ENCODE measurements at places on chromosomes 5 and 9.

DNA sequence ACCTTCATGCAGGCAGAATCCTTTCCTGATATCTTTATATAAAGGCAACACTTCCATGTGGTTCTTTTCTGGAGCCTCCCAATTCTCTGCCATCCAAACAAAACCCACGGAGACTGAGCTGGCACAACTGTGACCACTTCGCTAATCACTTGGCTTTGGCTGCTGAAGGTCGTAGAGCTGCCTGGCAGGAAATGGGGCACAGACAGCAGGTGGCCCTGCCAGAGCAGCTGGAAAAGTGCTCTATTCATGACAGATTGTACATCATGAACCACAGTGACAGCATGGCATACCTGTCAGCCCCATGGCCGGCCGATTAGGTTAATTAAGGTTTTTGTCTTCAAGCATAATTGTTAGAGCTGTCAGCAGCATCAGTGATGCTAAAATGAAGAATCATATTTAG lies 141.9 kb upstream of the ANKRD55 start:
- no peaks in the 10 kb centered on the region for H3K27me3 ChIP-seq
- H3K36me3 ChIP-seq = no peaks in the 10 kb centered on the region
- no peak overlapping the region for H3K27ac ChIP-seq
- no peaks in the 10 kb centered on the region for H3K4me1 ChIP-seq

GRCh38 chr9:96116275-96117064 lies 185.5 kb downstream of the HSD17B3 start:
- H3K4me3 ChIP-seq = no peak overlapping the region
- no peaks in the 10 kb centered on the region for H3K4me1 ChIP-seq
- no peak overlapping the region for H3K27ac ChIP-seq
- H3K27me3 ChIP-seq = peaks cover 7% of the 10 kb centered on the region

DNA sequence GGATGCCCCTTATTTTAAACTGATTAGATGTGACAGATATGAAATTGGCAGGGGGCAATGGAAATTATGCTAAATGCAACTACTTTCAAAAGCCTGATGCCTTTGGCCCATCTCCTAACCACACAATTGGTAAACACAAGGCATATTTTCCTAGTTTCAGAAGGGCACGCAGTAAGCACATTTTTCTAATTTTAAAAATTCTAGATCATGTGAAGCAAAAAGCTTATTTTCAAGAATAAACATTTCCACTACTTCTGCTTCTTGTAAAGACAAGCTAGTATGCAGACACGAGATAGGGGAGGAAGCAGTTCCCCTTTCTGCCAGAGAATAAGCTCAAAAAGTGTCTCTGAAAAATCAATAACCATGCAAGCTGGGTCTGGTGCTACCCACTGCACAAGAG lies 67.7 kb downstream of the ABCA1 start:
- H3K4me3 ChIP-seq = no peak overlapping the region
- no peak for DNase-seq
- no peaks in the 10 kb centered on the region for H3K27me3 ChIP-seq

- peak; percentile 72 for DNase-seq
- H3K4me3 ChIP-seq = no peak overlapping the region
- no peaks in the 10 kb centered on the region for H3K4me1 ChIP-seq
- H3K27ac ChIP-seq = no peak overlapping the region
- no peaks in the 10 kb centered on the region for H3K36me3 ChIP-seq
Measured at GRCh38 chr9:32579706-32580331, 6.9 kb upstream of the NDUFB6 start.

- H3K27ac ChIP-seq = no peak overlapping the region
- H3K36me3 ChIP-seq = no peaks in the 10 kb centered on the region
- no peaks in the 10 kb centered on the region for H3K27me3 ChIP-seq
- no peak for DNase-seq
- H3K4me1 ChIP-seq = no peaks in the 10 kb centered on the region
Measured at GRCh38 chr5:61737964-61738340, 405.9 kb downstream of the ZSWIM6 start.

GRCh38 chr5:154844809-154845208 lies 5.6 kb downstream of the FAXDC2 start:
- no peak overlapping the region for H3K27ac ChIP-seq
- H3K4me1 ChIP-seq = peaks cover 2% of the 10 kb centered on the region
- H3K27me3 ChIP-seq = no peaks in the 10 kb centered on the region
- H3K4me3 ChIP-seq = no peak overlapping the region
- no peaks in the 10 kb centered on the region for H3K36me3 ChIP-seq

GRCh38 chr9:128383007-128383753 lies 12.0 kb downstream of the URM1 start:
- DNase-seq = no peak
- H3K27ac ChIP-seq = no peak overlapping the region
- H3K4me1 ChIP-seq = no peaks in the 10 kb centered on the region
- H3K4me3 ChIP-seq = no peak overlapping the region

- H3K4me3 ChIP-seq = no peak overlapping the region
- H3K36me3 ChIP-seq = no peaks in the 10 kb centered on the region
- no peak for DNase-seq
- no peaks in the 10 kb centered on the region for H3K4me1 ChIP-seq
- H3K27ac ChIP-seq = no peak overlapping the region
- no peaks in the 10 kb centered on the region for H3K27me3 ChIP-seq
Measured at GRCh38 chr5:61766141-61766540, 434.1 kb downstream of the ZSWIM6 start.

DNA sequence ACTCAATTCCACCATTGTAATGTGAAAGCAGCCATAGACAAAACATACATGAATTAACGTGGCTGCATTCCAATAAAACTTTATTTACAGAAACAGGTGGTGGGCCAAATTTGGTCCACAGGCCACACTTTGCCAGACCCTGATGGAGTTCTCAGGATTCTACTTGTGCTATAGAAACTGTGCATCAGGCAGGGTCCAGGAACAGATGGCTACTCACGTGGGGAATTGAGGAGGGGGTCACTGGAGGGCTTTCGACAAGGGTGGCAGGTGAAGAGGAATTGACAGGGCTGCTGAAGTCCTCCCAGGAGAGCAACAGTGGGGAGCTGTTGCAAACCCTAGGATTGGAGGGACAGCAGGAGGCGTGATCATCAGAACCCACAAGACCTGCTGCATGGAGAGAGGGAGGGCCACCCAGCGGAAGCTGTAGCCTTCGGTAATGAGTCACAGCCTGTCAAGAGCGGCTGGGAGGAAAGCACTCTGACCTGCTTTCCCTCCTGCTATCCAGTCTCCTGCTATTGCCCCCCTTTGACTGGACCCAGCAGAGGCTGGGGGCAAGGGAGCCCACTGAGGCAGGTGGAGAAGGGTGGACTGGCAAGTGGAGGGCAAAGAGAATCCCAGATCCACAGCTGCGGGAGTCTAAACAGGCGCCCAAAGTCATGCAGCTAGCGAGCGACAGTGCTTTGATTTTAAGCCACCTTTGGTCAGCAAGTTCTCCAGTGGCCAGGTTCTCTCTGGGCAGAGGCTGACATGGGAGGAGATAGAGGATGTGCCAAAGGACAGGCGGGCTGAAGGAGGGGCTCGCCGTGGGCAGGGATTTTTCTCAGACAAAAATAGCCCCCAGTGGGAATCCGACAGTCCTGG lies 138.3 kb upstream of the SMIM23 start:
- H3K27me3 ChIP-seq = no peaks in the 10 kb centered on the region
- DNase-seq = peak; percentile 68
- H3K4me3 ChIP-seq = no peak overlapping the region
- no peak overlapping the region for H3K27ac ChIP-seq

- DNase-seq = no peak
- H3K4me1 ChIP-seq = no peaks in the 10 kb centered on the region
- no peaks in the 10 kb centered on the region for H3K27me3 ChIP-seq
Measured at GRCh38 chr9:109403116-109403515, 82.3 kb upstream of the EPB41L4B start.

- no peak overlapping the region for H3K4me3 ChIP-seq
- H3K27ac ChIP-seq = no peak overlapping the region
- no peaks in the 10 kb centered on the region for H3K27me3 ChIP-seq
- no peaks in the 10 kb centered on the region for H3K36me3 ChIP-seq
- H3K4me1 ChIP-seq = no peaks in the 10 kb centered on the region
Measured at GRCh38 chr9:102986425-102986824, 8.7 kb upstream of the CYLC2 start.

- no peak for DNase-seq
- H3K4me3 ChIP-seq = no peak overlapping the region
- no peaks in the 10 kb centered on the region for H3K36me3 ChIP-seq
- no peak overlapping the region for H3K27ac ChIP-seq
- H3K4me1 ChIP-seq = peaks cover 5% of the 10 kb centered on the region
Measured at GRCh38 chr5:111983459-111983858, 226.5 kb upstream of the NREP start.

- H3K36me3 ChIP-seq = no peaks in the 10 kb centered on the region
- H3K27ac ChIP-seq = no peak overlapping the region
- no peak overlapping the region for H3K4me3 ChIP-seq
- DNase-seq = no peak
- H3K27me3 ChIP-seq = peaks cover 5% of the 10 kb centered on the region
Measured at GRCh38 chr5:170425731-170426130, 36.6 kb upstream of the KCNMB1 start.

GRCh38 chr9:95373782-95374487 lies 56.4 kb upstream of the FANCC start:
- no peak for DNase-seq
- H3K36me3 ChIP-seq = no peaks in the 10 kb centered on the region
- H3K4me3 ChIP-seq = no peak overlapping the region
- H3K27ac ChIP-seq = no peak overlapping the region
- H3K27me3 ChIP-seq = no peaks in the 10 kb centered on the region
- no peaks in the 10 kb centered on the region for H3K4me1 ChIP-seq

- H3K27me3 ChIP-seq = no peaks in the 10 kb centered on the region
- peak overlapping the region; percentile 74 for H3K27ac ChIP-seq
- H3K36me3 ChIP-seq = no peaks in the 10 kb centered on the region
- H3K4me1 ChIP-seq = peaks cover 11% of the 10 kb centered on the region
Measured at GRCh38 chr9:134545543-134546245, 95.9 kb upstream of the COL5A1 start.

- H3K27me3 ChIP-seq = no peaks in the 10 kb centered on the region
- H3K27ac ChIP-seq = no peak overlapping the region
- H3K4me3 ChIP-seq = no peak overlapping the region
- no peaks in the 10 kb centered on the region for H3K36me3 ChIP-seq
- no peaks in the 10 kb centered on the region for H3K4me1 ChIP-seq
- DNase-seq = no peak
Measured at GRCh38 chr5:76114179-76114851, 31.1 kb downstream of the SV2C start.

DNA sequence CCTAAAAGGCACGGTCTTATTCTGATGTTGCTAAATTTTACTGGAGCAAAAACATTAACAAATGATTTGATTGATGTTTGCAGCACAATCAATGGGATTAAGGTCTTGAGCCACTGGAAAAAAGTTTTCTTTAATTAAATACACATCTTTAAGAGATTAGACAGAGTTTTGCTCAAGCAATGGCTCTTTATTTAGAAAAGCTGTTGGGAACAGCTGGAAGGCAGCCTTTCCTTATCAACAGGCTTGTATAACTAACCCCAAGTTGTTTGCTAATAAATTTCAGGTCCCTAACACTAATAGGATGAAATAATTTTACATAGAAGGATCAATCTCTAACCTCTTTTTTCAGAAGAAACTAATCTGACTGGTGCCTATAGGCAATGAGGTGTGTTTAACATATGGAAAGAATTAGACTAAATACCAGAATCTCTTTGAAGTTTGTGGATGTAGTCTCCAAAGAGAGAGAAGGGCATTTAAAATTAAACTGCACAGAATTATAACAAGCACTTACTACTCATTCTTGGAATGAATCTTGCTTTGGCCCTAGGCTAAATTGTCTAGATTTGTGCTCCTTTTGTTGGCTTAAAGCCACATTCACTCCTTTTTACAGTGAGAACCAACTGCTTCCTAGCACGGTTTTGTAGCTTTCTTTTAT lies 67.3 kb upstream of the TNFAIP8 start:
- no peaks in the 10 kb centered on the region for H3K4me1 ChIP-seq
- H3K4me3 ChIP-seq = no peak overlapping the region
- no peaks in the 10 kb centered on the region for H3K36me3 ChIP-seq
- no peaks in the 10 kb centered on the region for H3K27me3 ChIP-seq

- no peak overlapping the region for H3K4me3 ChIP-seq
- no peak overlapping the region for H3K27ac ChIP-seq
- no peaks in the 10 kb centered on the region for H3K27me3 ChIP-seq
- no peaks in the 10 kb centered on the region for H3K36me3 ChIP-seq
- H3K4me1 ChIP-seq = no peaks in the 10 kb centered on the region
- peak; percentile 33 for DNase-seq
Measured at GRCh38 chr5:168104811-168105481, 186.5 kb upstream of the WWC1 start.

DNA sequence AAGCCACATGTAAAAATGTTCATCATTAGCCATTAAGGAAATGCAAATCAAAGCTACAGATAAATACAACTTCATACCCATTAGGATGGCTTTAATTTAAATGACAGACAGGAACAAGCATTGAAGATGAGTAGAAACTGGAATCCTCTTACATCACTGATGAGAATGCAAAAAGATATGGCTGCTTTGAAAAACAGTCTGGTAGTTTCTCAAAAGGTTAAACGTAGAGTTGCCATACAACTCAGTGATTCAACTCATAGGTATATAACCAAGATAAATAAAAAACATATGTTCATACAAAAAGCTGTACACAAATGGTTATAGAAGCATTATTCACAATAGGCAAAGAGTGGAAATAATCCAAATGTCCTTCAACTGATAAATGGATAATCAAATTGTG lies 228.8 kb upstream of the ZNF462 start:
- H3K4me1 ChIP-seq = no peaks in the 10 kb centered on the region
- H3K36me3 ChIP-seq = no peaks in the 10 kb centered on the region
- H3K27ac ChIP-seq = no peak overlapping the region
- H3K4me3 ChIP-seq = no peak overlapping the region
- DNase-seq = no peak
- no peaks in the 10 kb centered on the region for H3K27me3 ChIP-seq

- peak; percentile 68 for DNase-seq
- no peaks in the 10 kb centered on the region for H3K27me3 ChIP-seq
- H3K4me3 ChIP-seq = no peak overlapping the region
- H3K36me3 ChIP-seq = no peaks in the 10 kb centered on the region
- no peaks in the 10 kb centered on the region for H3K4me1 ChIP-seq
- H3K27ac ChIP-seq = no peak overlapping the region
Measured at GRCh38 chr5:84438456-84438855, 53.8 kb upstream of the EDIL3 start.

GRCh38 chr5:155728857-155729683 lies 597.9 kb upstream of the SGCD start:
- H3K27ac ChIP-seq = no peak overlapping the region
- no peaks in the 10 kb centered on the region for H3K36me3 ChIP-seq
- H3K4me1 ChIP-seq = no peaks in the 10 kb centered on the region
